ENCODE measurements at places on chromosomes 3 and 15.

DNA sequence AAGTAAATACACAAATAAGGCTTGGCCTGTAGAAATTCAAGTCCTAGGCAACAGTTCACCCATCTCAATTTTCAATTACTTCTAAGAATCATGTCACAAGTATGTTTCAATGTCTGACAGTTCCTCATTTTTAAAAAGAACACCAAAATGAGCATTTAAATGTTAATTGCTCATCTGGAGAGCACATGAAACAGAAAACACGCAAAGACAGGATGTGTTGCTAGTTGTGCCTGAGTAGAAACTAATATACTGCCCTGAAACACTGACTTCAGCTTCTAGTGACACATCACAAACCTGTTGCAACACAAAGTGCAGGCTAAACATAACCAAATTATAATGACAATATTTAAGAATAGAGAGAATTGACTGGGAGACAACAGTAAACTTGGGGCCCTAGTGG lies 167.3 kb upstream of the THBS1 start:
- DNase-seq = peak; percentile 16

- DNase-seq = no peak
These were observed 63.7 kb upstream of the DLG1 start for GRCh38 chr3:197362081-197362480.

DNA sequence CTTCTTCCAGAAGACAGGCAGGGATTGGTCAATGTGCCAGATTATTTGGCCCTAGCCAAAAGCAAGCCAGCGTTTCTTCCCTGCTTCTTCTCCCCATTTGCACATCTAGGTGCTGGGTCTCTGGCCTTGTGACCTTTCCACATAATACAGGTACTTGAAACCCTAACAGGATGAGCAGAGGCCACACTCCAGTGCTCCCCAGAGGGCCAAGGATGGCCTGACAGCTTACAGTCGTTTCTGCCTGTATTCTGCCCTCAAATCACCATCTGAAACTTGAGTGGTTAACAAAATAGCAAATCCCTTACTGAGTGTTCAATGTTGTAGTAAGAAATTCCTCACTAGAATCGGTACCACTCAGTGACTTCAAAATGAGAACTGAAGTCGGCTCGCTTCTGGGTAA lies 29.1 kb downstream of the MKRN2 start:
- no peak for DNase-seq

- DNase-seq = no peak
These were observed 7.4 kb downstream of the ZBTB47 start for GRCh38 chr3:42660898-42661297.

GRCh38 chr3:23923786-23924185 lies 6.9 kb downstream of the RPL15 start:
- no peak for DNase-seq

- no peak for DNase-seq
These were observed 82.4 kb upstream of the PRR23C start for GRCh38 chr3:139127101-139127500.

GRCh38 chr3:352599-352998 lies 156.0 kb downstream of the CHL1 start:
- no peak for DNase-seq

DNA sequence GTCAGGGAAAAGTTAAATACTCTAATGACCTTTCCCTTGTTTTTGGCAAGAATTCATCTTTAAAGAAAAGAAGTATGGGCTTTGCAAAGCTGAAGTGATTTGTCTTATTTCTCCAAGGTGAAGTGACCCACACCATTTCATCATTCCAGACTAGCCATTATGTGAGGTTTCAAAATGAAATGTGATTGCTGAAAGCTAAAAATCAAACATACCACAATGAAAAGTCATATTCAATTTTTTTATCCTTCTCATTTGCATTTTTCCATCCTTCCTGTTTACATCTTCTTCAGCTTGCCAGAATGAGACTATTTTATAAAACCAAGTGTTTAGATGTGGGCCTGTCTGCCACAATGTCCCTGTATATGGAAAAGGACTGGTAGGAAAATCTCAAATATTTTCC lies 142.3 kb upstream of the STRIT1 start:
- no peak for DNase-seq

DNA sequence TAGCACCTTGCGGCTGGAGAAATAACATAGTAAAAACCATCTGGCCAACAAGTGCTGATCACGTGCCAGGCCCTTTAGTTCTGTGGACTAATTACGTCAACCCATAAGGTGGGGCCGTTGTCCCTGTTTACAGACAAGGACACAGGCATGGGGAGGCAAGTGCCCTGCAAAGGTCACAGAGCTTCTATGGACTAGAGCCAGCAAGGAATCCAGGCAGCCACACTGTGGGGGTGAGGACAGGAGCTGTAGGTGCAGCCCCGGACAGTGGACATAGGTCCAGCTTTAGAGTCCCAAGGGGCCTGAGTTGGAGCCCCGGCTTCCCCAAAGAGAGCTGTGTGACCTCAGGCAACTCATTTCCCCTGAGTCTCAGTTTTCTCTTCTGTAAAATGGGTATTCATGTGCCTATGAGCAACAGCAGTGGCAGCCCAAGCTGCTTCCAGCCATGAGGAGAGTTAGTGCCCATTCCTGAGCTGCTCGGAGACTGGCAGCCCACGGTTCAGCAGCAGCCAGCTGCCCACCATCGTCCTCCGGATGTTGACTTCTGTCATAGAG lies 13.9 kb downstream of the CHST13 start:
- DNase-seq = no peak

DNA sequence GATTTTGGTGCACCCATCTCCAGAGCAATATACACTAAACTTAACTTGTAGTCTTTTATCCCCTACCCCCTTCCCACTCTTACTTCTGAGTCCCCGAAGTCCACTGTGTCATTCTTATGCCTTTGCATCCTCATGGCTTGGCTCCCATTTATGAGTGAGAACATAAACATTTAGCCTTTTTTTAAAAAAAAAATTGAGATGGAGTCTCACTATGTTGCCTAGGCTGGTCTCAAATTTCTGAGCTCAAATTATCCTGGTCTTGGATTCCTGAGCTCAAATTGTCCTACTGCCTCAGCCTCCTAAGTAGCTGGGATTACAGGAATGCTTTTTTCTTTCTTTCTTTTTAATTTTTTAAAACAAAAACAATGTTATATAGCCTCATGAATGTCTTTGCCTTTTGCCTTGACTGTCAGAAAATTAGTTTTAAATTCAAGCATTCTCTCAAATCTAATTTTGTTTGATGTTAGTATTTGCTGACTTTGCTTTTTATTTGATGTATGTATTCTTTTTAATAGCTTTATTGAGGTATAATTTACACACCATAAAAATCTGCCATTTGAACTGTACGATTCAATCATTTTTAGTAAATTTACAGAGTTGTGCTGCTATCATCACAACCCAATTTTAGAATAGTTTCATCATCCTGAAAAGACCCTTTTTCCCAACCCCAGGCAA lies 46.9 kb downstream of the NFKBIZ start:
- no peak for DNase-seq

GRCh38 chr15:31360843-31361763 lies 34.5 kb downstream of the KLF13 start:
- peak; percentile 20 for DNase-seq

GRCh38 chr3:152843955-152844354 lies 9.0 kb downstream of the P2RY1 start:
- DNase-seq = no peak

Measured in SIG-M5 (cell line).